ENCODE measurements at places on chromosomes 1 and 21.

DNA sequence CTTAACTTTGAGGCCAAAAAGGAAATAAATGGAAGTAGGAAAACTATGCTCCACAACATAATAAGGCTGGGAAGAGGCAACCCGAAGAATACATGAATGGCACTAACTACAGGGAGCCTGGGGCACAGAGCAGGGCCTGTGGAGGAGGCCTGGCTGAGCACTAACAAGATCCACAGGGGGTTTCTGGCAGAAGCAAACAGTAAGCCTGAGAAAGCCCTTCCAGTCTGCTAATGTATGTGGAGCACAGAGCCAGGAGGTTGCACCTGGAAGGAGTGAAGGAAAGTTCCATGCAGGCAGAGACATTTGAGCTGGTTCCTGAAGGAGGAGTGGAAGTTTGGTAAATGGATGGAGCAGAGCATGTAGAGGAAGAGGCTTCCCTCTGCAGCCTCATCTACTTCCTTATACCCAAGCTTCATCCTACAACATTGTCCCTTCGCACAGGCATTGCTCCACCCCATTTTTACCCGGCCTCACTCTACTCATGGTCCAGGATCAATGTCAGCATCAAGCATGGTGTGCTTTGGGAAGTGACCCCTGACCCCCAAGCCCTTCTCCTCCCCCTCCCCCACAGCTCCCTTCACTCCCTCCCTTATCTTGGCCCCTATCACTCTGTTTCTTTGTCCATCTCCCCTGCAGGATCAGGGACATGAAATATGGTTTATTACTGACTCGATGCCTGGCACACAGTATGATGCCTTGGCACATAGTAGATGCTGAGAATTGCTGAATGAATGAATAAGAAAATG is 23.3 kb downstream of the SHISA4 start:
- DNase-seq: no peak

DNA sequence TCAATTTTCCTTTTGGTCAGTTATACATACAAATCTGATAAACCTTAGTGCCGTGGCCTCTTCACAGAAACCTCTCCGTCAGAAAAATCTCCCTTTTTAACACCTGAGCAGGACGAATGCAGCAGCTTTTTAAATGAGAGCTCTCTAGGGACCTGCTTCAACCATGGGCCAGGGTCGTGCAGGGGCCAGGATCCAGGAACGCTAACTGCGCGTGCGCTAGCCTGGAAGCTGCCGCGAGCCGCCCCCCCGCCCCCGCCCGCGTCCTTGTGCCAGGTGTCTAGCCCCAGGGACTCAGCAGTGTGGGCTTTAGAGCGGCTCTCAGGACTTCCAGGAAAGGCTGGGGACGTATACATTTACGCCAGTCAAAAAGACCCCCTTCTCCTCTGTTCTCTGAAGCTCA is 136.8 kb upstream of the FMN2 start:
- DNase-seq: no peak

DNA sequence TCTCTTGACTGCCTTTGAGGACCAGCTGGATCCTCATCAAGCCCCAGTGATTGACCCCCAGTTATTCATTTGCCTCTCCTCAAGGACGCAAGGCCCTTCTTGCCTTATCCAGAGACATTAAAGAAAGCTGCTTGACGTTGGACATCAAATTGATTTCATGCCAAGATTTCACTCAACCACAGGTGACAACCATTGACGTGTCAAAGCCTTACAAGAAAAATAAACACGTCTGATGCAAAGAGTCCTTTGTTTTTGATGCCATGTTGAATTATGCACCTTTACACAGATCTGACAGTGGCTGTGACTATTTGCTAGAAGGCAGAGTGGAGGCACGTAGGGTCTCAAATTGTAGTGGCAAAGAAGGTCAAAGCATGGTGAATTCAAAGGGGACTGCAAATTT is 666.2 kb upstream of the CAMK1G start:
- no peak for DNase-seq

DNA sequence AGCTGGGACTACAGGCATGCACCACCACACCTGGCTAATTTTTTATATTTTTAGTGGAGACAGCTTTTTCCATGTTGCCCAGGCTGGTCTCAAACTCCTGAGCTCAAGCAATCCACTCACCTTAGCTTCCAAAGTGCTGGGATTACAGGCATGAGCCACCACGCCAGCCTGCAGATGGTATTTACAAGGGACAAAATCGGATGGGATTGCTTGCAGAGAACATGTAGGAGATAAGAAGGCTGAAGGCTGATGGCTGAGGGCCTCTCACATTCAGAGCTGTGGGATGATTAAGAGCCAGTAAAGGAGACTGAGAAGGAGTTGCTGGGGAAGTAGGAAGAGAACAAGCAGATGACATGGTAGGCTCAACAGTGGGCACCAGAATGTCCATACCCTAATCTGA is 24.0 kb upstream of the QSOX1 start:
- no peak for DNase-seq

- no peak for DNase-seq
These were observed 98.6 kb upstream of the PPP2R5A start for GRCh38 chr1:212186427-212187207.
